ENCODE measurements at places on chromosomes 7 and 10. TPM values are rescaled to one million over a fixed set of nuclear protein-coding genes. Genes with fewer than 3 reads are reported as not detected.

The CNNM1 gene
- 2.2 TPM for total RNA-seq

The GPR26 gene
- not detected for total RNA-seq

The PMPCB gene
- 67.4 TPM for total RNA-seq

The C10orf143 gene
- total RNA-seq: 1.1 TPM
